Stimulated activated CD8-positive, alpha-beta memory T cell treated with anti-CD3 and anti-CD28 coated beads, Interleukin-2, amount 100 ng/mL, for 1 hour (primary cell): ENCODE measurements at places on chromosomes 16 and 17.

GRCh38 chr17:77423589-77424451 lies 283.1 kb downstream of the SEC14L1 start:
- no peak for DNase-seq

DNA sequence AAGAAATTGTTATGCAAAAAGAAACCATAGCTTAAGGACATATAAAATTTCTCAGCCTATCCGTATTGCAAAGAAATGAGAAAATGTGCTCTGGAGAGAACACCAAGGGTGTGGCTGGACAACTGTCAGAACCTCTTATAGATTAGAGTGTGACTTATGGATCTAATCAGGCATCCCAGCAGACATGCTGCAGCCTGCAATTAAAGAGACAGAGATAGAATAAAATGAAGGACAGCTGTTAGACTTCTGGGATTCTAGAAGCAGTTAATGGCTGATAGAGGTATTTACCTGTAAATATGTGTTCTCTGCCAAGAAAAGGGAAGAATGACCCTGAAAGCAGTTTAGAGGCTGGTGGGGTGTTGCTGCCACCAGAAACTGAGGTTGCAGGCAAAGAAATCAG lies 160.1 kb upstream of the KIF2B start:
- no peak for DNase-seq

GRCh38 chr17:44601973-44602372 lies 44.7 kb downstream of the FZD2 start:
- DNase-seq: no peak

DNA sequence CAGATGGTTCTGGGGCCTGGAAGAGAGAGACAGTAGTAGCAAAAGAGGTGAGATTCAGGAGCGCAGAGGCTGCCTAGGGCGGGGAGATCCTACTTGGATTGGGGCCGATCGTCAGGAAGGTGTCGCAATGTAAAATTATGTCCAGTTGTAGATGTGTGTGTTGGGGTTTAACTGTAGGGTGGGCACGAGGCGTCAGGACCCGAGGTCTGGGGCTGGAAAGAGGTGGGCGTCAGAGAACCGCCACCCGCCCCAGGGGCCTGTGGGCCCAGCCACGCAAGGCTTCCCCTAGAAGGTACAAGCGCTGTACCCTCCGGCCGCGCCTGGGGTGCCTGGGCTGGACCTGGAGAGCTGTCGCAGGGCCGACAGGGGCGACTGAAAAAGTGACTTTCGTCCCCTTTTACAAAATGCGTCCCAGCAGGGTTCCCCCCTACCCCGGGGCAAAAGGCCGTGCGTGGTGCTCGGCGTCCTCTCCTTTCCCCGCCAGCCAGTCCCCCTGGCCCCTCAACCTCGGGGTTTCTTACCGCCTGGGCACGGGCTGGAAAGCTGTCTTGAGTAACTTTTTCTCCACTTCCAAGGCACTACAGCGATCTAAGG lies 2.8 kb downstream of the IRX3 start:
- DNase-seq: no peak

GRCh38 chr16:2761472-2761871 lies 9.0 kb downstream of the SRRM2 start:
- no peak for DNase-seq

DNA sequence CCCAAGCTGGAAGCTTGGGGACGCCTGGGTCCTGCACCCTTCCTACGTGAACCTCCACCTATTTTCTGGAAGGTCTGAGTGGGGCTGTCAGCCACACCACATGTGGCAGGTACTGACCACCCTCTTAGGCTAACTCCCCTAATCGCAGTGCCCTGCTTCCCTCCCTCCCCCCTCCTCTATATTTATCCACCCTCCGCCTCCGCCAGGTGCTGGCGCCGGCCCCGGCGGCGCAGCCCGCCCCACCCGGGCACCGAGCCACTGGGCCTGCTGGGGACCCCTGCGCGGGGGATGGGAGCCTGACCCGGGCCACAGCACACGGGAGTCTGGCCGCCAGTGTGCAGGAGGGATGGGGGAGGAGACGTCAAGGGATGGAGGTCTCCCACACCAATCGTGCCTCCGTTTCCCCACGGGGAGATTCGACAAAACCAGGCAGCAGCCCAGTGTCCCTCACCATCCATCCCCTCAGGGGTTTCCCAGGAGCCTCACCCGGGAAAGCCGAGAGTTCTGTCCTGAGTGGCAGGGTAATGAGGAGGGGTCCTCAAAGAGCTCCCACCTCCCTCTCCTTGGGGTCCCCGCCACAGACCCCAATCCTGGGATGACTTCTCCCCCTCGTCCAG lies 1.3 kb downstream of the PLEKHH3 start:
- DNase-seq: no peak

DNA sequence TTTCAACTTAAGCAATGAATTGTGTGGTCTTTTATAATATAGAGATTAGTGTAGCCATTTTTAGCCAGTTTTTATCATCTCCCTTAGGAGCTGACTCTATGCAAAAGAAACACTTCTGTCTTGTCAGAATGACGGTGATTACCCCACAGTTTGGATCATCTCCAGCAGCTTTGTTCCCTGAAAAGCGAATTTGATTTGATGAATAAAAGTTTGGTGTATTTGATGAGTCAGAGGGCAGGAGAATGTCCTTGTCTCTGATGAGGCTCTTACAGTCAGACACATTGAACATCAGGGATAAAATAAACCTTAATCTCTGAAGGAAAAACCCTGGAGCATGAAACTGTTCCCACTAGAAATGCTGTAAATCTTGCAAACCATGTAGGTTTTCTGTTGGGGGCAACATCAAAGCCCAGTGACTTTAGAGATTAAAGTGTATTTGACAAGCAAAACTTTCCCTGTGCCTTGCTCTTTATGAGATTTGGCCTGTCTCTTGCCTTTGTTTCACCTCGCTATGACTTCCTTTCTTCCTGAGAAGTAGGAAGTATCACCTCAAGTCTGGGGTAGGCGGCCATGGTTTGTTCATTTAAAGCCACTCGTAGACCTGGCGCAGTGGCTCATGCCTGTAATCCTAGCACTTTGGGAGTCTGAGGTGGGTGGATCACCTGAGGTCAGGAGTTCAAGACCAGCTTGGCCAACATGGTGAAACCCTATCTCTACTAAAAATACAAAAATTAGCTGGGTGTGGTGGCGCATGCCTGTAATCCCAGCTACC lies 209.3 kb downstream of the FTO start:
- DNase-seq: no peak

GRCh38 chr17:68497885-68498319 lies 14.3 kb upstream of the PRKAR1A start:
- no peak for DNase-seq

GRCh38 chr17:45863857-45864654 lies 19.4 kb downstream of the SPPL2C start:
- no peak for DNase-seq

DNA sequence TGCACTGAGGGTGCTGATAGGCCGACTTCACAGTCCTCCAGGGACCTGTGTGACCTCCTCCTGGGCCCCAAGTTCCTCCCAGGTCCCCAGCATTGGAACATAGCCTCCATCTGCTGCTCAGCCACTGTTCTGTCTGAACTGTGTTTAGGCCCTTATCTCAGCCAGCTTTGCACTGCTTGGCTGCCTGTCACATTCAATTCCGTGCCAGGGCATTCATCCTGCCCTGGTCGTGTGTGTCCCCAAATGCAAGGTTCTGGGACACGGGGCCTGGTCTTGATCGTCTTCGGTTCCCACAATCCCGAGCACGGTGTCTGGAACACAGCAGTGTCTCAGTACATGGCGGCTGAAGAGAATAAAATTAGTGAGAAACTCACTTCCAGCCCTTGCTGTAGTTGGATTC lies 69.9 kb upstream of the NFAT5 start:
- DNase-seq: no peak

DNA sequence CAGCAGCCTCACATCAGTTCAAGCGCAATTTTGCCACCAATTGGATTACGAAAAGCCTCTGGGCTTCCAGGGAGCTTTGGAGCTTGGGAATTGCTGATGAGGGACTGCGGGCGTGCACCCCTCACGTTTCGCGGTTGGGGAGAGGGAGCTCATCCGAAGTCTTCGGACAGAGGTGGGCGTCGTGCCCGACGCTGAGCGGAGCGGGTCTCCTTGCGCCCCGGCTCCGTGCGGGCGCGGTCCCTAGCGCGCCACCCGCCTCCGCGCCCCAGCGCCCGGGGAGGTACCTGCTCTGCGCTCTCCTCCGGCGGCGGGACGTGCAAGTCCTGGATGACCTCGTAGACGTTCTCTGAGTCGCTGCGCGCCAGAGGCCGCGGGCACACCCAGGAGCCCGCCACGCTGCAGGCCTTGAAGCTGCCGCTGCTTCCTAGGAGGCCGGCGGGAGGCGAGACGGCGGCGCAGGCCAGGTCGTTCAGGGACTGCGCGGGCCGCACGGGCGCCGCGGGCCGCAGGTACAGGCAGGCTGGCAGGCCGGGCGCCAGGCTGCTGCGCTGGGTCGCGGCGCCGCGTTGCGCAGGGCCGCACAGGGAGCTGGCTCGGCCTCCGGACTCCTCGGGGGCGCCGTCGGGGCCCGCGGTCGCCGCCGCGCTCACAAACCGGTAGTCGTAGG lies 3.2 kb downstream of the ARHGAP27 start:
- no peak for DNase-seq

DNA sequence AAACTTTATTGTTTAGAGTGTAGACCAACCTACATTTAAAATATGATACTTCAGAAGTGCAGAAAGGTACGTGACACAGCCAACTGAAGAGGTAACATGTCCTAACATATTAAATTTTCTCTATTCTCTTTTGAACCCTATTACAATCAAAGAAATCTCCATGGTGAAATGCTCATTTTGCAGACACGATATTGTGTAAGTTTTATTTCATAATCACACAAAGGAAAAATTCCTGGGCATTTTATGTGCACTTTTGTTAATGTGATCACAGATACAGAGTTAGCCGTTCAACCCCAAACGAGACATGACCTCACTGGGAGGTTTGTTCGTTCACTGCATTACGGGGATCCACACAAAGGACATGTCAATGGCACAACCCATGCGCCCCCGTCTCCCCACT lies 21.8 kb downstream of the KCNJ16 start:
- DNase-seq: no peak

- no peak for DNase-seq
Observed at GRCh38 chr16:23408242-23408822, 44.7 kb downstream of the COG7 start.

- DNase-seq: no peak
Observed at GRCh38 chr17:77381185-77381700, 240.5 kb downstream of the SEC14L1 start.

DNA sequence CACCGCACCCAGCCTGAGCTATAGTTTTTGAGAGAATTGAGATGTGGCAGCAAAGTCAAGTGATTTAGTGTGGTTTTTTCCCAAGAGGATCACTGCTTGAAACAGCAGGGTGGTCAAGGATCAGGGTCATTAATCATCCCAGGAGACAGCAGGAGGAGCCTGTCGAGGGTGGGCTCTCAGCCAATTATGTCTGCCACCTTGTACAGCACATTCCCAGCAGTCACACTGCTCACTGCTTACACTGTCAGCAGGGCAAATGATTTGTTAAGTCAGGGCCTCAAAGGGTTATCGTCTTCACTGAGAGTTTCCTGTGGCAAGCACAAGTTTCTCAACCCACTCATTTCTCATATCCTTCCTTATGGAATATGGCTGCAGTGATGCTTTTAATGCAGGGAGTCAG lies 13.2 kb downstream of the B3GNT9 start:
- DNase-seq: no peak

DNA sequence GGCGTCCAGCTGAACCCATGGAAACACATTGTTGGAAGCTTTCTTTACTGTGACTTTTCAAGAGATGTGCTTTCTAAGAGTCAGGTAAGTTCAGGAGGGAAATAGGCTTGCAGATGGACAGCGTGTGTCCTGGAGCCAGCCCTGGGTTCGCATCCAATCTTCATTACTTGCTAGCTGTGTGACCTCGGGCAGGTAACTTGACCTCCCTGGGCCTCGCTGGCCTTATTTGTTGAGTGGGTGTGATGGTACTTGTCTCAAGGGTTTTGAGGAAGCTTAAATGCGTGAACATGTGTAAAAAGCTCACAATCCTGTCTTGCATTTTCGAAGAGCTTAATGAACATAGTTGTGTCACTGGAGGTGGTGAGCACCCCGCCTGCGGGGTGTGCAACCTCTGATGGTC lies 11.8 kb downstream of the ADGRG1 start:
- DNase-seq: no peak

DNA sequence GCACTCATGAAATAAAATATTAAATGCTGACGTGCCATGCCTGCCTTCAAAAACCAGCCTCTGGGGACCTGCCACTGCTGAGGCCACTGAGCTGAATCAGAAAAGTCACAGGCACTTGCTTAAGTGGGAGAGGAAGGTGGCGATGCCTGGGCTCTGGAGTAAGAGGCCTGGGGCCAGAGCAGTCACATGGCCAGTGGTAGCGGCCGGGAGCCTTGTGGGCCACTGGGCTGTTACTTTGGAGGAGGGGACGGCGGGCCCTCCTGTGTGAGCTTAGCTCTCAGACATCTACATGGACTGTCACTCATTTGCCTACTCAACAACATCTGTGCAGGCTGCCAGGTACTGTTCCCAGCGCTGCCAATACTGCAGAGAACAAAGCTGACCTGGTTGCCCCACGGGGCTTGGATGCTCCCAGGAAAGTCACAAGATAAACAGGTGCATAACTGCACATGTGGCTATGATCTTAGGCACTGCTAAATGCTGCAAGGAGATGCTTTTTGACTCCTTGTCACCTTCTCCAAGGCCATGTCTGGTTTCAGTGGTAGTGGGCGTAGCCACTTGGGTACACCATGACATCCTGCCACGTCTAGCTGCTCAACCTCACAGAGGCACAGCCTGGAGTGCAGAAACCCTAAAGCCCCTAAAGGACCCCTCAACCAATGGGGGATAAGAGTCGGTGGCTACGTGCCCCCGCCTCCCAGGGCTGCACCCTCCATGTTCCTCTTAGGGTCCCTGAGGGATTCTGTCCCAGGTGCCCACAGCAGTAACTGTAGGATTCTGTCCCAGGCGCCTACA lies 11.6 kb downstream of the COTL1 start:
- no peak for DNase-seq

DNA sequence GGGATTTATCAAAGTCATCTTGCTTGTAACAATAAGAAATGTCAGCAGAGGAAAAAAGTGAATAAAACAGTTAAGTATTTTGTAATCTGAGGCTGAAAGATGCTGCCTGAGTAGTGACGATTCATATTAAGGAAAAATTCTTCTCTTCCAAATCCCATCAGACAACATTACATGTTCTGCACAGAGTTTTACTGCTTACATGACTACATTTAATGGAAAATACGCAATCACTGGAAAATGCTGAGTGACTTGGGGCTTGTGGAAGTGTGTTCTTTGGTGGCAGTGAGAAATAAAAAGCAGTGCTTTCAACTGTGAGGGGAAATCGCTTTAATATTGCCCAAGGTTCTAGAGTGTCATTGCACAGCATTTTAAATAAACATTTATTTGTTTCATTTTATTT lies 1025.2 kb upstream of the GOT2 start:
- DNase-seq: no peak

- DNase-seq: no peak
Observed at GRCh38 chr17:40937384-40937819, at the start of gene KRT23. Gene KRT23 (minus strand): TSS chr17:40937646. CDS start chr17:40936603, 1,043 bp downstream.

DNA sequence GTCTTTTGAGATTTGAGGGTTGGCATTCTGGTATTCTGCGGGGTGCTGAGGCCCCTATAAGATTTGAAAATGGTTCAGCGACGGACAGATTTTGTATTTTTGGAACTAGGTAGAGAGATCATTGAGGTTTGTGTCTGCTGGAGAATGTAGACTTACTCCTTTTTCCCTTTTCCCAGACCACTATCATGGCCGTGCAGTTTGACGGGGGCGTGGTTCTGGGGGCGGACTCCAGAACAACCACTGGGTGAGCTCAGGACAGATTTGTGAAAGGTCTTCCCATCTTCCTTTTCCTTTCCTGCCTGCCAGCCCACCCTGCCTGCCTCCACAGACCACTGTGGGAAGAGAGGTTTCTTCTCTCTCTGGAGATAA lies 572 bp downstream of the PSMB6 start:
- DNase-seq: no peak

- no peak for DNase-seq
Observed at GRCh38 chr16:58859958-58860669, 126.0 kb upstream of the GOT2 start.
